ENCODE measurements at places on chromosomes 12 and 14. TPM values are rescaled to one million over a fixed set of nuclear protein-coding genes. Genes with fewer than 3 reads are reported as not detected.

- DNase-seq, result peak; percentile 96
Observed at GRCh38 chr14:31456841-31457664, at the start of gene DTD2. Gene DTD2 (minus strand): TSS chr14:31457506. CDS start chr14:31457393, 113 bp downstream.

GRCh38 chr12:43111608-43112007 lies 440.4 kb downstream of the ADAMTS20 start:
- DNase-seq, result no peak

GRCh38 chr12:120037851-120038250 lies 48.8 kb downstream of the BICDL1 start:
- DNase-seq, result no peak

DNA sequence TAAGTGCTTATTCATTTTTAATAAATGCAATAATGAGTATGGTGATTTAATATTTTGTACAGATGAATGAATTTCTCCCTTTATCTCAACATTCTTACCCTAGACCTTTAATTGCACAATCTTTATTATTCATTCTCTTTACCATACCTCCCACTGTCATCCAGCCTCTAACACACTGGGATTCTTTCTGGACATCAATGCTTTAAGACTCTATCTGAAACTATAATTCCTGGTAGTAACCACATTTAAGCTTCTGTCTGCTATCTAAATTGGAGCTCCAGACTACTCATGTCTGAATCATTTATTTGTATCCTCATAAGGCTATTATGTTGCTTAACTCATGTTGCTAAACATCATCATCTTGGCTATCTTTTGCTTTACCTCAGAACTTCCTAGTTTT lies 270.2 kb downstream of the ALG10B start:
- DNase-seq, result no peak

The TMCC3 gene
- total RNA-seq, result 5.7 TPM

The NEMF gene
- total RNA-seq, result 48.6 TPM

DNA sequence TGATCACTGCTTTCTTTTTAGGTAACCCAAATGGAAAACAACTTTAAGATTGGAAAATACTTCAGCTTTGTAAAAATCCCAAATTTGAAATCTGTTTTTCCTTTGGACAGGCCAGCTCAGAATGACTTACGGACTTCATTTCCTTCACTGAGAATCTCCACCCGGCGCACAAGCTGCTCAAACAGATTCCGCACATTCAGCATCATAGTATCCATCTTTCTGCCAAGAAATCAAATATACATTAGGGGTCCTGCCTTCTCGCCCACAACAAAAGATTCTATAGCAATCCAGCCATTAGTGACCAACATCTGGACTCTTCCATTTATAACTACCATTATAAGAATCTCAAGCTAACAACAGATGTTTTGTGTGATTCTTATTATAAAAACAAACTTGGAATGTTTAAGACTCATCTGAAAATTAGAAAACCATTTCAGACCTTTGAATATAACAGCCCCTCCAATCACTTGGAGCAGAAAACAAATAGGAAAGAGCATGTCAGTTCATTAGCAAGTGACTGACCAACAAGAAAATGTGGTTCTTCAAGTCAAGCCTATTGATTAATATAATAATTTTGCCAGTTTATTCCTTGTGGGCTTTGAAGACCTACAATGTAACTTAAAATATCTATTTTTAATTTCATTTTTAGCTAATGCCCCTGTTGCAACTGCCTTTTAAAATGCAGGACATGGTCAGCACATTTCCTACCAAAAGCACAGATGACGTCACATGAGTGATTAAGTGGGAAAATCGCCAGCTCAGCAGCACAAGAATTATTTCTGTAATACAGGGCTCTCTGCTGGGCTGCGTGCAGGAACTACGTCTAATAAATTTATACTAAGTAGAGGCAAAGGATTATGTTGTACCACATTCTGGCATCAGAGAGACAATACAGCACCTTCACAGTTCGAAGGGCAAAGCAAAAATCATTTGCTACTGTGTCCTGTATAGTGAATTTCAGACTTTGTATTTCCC lies 8.5 kb downstream of the RACGAP1 start:
- peak; percentile 70 for DNase-seq

- no peak for DNase-seq
Observed at GRCh38 chr12:49230805-49231194, 34.1 kb upstream of the TUBA1C start.

DNA sequence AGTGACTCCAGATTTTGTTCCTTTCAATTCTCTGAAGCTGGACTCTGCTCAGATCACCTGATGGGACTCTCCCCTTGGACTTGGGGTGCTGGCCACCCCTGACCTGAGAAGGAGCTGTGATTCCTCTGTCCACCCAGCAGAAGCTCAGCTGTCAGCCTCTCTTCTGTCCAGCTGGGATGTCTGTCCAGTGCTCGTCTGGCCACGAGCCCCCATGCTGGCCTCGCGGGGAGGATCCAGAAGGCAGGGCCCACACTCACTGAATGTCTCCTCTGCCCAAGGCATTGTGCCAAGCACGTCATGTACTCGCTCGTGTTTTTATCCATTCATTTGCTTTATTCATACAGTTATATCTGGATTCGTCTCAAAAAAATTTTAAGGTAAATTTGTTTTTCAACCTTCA lies 14.2 kb upstream of the SLC24A4 start:
- no peak for DNase-seq

GRCh38 chr12:123713398-123713797 lies 1.2 kb downstream of the ATP6V0A2 start:
- no peak for DNase-seq

- no peak for DNase-seq
Observed at GRCh38 chr12:79933532-79934264, 1.2 kb downstream of the PPP1R12A start.

The PAPLN gene
- total RNA-seq, result 3.1 TPM

GRCh38 chr12:31658471-31659086 lies 909 bp upstream of the ETFBKMT start:
- no peak for DNase-seq

The C12orf60 gene
- total RNA-seq, result 1.1 TPM

GRCh38 chr12:29773076-29773475 lies 10.7 kb downstream of the TMTC1 start:
- DNase-seq, result no peak

GRCh38 chr12:120496413-120497340 lies 764 bp downstream of the DYNLL1 start:
- DNase-seq, result peak; percentile 79

DNA sequence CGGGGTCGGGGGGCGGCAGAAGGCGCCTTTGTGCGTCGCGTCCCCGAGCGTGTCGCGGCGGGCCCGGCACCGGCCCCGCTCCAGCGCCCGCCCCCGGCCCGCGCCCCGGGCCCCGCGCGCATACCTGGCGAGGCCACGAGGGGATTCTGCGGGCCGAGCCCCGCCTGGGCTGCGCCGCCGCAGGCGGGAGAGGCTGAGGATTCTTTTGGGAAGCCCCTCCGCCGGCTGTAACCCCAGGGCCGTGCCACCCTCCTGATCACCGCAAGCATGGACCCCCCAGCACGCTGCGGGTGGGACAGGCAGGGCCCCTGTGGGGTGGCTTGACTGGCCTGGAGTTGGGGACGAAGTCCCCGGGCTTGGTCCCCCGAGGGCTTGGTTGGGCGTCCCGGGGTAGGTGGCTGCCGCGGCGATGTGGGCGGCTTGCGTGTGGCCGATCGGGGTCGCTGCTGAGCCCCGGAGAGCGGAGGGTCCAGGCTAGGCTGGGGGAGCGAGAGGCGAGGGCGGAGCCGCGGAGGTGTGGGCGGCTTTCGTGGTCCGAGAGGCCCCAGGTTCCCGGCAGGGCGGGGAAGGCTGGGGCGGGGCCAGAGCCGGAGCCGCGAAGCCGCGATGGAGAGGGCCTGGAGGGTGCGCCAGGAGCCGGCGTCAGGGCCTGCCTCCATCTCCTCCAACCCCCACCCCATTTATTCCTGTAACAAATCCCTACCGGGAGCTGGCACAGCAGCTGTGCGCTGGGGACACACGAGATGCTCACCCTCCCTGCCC lies 28.4 kb upstream of the GPR132 start:
- DNase-seq, result peak; percentile 82

- peak; percentile 74 for DNase-seq
Observed at GRCh38 chr12:4164559-4165558, 108.7 kb upstream of the CCND2 start.

DNA sequence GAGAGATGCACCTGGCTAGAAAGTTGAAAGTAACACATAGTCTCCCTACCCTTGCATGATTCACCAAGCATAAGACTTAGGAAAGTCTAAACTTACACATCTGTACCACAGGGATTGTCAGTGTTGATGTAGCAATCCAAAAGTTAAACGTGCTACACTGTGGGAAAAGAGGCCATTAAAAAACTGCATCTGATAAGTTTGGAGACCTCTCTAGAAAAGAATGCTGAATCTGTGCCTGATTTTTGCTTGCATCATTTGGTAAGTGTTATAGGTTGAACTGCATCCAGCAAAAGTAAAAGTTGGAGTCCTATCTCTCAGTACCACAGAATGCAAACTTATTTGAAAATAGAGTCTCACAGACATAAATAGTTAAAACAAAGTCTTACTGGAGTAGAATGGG lies 126.6 kb downstream of the SLC6A15 start:
- DNase-seq, result no peak

DNA sequence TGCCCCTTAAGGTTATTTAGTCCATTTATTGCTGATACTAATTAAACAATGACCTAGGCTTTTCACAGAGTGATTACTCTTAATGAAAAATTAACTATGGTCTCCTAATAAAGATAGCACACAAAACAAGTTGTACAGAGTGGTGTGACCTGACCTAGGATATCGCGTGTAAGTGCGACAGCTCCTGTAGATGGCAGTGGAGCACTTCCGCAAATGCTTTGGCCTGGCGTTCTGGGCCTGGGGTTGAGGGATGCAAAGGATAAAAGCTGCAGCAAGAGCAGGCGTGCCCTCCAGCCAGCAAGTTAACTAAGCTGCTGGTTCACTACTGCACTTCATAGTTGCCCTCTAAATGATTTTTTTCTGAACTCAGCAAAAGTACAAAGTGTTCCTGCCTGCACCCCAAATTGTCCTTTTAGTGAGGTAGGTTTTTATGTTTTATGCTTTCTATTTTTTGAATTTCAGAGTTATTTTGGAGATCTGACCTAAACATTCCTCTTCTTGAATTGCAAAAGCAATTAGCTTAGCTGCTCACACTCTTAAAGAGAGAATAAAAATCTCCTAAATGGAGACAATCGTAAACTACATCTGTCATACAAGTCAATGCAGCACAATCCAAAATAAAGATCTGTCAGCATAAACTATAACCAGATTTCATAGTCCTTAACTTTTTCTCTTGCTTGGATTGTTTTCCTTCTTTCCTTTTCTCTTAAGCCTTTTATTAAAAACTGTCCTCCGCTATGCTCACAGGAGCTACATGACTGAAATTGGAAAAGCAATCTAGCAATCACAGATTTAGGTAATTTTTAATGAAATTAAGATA lies 379.6 kb downstream of the LRIG3 start:
- DNase-seq, result peak; percentile 63

DNA sequence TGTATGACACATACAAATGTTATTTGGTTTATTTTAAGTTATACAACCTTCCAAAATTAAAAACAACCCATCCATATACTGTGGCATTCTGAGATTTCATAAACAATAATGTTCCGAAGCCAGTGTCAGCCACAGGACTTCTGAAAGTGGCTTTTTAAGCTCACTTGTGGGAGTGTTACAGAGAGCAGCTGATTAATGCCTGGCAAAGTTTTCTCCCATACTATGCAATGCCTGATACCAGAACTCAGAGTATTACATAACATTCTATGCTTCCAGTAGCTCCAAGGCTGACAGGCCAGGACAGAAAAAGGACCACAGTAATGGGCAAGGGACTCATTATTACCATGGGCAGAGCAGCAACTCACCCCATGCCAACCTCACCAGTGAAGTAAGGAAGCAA lies 29.3 kb downstream of the NELL2 start:
- DNase-seq, result no peak

GRCh38 chr14:56004323-56004722 lies 113.9 kb upstream of the PELI2 start:
- no peak for DNase-seq

DNA sequence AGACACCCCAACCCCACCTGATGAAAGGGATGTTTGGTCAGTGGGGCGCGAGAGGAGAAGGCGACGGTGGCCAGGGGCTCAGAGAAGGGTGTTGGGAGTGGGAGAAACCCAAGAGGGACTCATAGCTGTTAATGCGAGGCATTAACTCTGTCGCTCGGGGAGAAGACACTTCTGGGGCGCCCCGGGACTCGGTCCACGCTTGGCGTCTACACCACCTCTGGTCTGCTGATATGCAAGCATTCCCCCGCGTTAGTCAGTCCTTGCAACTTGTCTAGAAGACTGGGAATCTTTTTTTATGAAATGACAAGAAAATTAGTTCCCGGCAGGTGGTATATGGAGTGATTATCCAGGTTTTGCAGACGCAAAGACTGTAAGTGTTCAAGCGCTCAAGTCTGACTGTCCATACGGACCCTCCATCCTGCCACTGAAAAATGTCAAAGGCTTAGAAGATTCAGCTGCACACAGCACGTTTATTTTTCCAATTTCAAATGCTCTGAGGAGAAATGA lies 360 bp upstream of the SLC35F4 start:
- DNase-seq, result no peak

DNA sequence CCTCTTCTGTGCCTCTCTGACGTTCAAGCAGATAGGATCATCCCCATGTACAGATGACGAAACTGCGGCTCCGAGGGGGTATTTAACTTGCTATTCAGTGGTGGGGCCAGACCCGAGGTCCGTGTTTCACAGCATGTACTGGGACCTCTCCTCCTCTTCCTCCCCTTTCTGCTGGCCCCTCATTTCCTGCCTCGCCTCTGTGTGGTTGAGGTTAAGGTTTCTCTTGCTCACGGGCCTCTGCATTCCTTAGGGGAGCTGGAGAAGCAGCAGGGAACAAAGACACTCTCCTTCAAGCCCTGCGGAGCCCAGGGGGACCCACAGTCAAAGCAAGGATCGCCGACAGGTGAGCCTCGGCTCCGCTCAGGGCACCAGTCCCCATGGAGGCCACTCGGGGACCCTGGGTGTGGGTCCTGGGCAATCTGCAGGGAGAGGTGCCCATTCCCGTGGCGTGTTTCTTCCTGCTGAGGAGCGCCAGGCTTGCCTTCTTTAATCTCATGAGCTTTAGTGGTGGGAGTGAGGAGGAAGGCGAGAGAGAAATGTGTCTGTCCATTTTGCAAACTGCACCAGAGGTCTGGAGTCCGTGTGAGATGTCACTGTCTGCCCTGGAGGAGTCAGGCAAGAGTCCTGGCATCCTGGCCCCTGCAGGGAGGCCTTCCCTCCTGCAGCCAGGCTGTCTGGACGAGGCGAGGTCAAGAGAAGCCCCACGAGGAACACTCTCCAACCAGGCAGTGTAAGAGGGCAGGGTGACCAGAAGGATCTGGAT lies 45.0 kb downstream of the SLC6A12 start:
- DNase-seq, result no peak

The ALX1 gene
- not detected for total RNA-seq

The ABCD4 gene
- 22.5 TPM for total RNA-seq

DNA sequence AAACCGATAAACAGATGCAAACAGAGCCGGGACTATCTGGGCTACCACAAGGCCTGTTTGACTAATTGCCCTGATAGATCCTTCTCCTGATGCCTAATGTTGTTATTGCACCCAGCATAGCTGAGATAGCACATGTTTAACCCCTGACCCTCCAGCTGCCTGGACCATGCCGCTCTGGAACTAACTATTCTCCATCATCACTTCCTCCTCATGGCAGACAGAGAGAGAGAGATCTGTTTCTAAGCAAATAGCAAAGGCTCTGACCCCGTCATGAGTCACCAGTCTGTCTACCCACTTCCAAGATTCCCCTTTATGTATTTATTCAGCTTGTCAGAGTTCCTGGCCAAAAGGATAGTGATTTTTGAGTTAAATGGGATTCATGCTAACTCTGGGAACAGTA lies 58.2 kb upstream of the FLRT2 start:
- peak; percentile 29 for DNase-seq

Data from left cardiac atrium (tissue), 4 donors.